Activated CD4-positive, alpha-beta T cell treated with anti-CD3 and anti-CD28 coated beads for 36 hours (primary cell): ENCODE measurements at places on chromosomes 2 and 18.

DNA sequence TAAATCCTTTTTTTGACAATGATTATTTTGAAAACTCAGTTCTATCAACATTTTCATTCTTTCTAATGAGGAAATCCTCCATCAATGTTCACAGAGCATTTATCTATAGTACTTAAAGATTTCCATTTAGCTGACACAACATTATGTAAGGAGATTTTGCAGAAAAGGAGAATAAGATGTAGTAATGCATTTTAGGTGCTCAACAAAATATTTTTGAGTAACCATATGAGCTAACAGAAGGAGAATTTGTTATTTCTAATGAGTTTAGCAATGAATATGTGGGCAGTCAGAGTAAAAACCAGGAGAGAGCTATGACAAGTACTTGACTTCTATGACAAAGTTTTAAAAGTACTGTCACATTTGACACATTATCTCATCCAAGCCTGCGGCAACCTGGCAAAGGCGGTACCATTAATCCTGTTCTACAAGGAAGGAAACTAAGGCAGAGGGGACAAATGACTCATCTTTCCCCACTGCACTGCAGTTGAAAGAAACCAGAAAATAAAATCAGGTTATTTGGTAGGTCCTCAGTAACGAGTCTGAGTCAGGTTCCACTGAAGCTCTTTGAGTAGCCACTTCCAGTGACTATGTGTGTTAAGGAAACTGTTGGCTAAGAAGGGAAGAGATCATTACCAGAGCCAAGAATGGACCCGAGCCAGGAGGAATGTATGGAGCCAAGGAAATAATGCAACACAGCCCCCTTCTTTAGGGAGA, 134.1 kb upstream of the ITGB6 start:
- DNase-seq: peak; percentile 54

- no peak for DNase-seq
Observed at GRCh38 chr18:34691614-34692013, 18.5 kb upstream of the DTNA start.

DNA sequence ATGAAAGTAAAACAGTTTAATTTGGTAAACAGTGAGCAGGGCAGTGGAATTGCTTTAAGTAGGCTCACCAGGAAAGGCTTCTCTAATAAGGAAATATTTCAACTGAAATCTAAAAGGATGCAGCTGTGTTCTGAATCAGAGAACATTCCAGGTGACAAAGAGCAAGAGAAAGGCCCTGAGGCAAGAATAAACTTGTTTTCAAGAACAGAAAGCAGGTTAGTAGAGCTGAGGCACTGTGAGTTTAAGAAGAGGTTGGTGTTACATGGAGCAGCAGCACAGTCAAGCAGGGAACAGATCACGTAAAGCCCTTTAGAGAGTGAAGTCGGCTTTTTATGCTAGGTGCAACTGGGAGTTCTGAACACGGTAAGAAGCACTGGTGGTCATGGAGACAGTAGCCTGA, 57.0 kb upstream of the SCN1A start:
- DNase-seq: no peak

DNA sequence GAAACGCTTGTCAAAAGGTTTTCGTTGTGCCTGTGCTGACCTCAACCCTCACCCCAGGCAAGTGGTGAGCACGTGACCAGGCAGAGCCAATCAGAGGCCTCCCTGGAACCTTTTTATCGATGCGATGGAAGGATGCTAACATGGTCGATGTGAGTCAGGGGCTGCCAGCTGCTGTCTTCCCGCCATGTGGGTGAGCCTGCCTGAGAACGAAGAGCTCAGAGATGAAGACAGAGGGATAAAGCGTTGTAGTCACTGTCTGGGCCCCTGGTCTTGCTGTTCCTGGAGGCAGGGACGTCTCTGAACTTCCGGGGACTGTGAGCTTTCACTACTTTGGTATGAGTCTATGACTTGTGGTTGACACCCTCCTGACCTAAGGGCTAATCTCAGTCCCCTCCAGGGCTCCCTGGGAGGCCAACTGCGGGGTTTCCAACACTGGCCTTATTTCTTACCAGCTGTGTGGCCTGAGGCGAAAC, 18.6 kb downstream of the DNMT3A start:
- peak; percentile 81 for DNase-seq

DNA sequence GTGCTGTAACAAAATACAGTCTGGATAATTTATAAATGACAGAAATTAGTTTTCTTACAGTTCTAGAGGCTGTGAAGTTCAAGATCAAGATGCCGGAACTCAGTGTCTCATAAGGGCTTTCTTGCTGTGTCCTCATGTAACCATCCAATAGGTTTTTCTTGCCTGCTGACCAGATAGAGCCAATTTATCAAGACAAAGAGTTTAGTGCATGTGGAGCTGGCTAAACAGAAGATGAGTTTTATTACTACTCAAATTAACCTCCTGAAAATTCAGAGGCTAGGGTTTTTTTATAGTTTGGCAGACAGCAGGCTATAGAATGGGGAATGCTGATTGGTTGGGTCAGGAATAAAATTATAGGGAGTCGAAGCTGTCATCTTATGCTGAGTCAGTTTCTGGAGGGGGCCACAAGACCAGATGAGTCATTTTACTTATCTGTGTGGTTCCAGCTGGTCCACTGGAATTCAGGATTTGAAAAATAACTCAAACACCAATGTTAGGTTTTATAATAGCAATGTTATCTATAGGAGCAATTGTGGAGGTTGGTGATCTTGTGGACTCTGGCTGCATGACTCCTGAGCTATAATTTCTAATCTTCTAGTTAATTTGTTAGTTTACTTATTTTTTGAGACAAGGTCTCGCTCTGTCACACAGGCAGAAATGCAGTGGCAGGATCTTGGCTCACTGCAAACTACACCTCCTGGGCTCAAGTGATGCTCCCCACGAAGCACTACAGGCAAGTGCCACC, 3.2 kb upstream of the PDK1 start:
- DNase-seq: no peak

DNA sequence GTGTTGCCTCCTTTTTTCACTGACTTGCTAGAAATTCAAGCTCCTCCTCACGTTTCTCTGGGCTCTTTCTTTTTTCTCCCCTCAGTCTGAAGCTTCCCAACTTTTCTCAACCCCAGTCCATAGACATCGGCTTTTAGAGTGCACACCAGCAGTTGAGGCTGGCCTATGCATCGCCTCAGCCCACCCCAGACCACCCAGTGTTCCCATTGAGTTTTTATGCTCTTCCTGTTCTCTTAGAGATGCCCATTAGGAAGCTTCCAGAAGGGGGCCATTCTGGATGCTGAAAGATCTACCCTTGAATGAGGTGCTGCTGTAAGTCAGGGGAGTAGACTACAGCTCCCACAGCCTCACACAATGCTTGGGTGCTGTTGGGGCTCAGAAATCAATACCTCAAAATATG, 12.0 kb upstream of the GYPC start:
- no peak for DNase-seq

DNA sequence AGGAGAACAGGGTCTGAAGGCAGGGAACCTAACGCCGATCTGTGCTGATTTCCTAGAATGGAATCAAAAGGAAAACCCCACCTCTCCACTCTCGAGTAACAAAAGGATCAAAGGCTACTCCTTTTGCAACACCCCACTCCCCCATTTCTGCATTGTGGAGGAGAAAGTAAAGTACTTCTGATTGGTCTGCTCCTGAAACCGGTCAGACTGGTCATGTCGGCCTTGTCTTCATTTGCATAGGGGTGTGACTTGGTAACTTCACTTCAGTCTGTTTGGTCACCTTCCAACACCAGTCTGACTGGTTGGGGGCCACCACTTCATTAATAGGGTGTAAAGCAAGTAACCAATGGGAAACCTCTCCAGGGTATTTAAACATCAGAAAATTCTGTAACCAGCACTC, 771.9 kb downstream of the ERBB4 start:
- DNase-seq: no peak

GRCh38 chr2:112772322-112772721, 7.9 kb upstream of the CKAP2L start:
- no peak for DNase-seq

DNA sequence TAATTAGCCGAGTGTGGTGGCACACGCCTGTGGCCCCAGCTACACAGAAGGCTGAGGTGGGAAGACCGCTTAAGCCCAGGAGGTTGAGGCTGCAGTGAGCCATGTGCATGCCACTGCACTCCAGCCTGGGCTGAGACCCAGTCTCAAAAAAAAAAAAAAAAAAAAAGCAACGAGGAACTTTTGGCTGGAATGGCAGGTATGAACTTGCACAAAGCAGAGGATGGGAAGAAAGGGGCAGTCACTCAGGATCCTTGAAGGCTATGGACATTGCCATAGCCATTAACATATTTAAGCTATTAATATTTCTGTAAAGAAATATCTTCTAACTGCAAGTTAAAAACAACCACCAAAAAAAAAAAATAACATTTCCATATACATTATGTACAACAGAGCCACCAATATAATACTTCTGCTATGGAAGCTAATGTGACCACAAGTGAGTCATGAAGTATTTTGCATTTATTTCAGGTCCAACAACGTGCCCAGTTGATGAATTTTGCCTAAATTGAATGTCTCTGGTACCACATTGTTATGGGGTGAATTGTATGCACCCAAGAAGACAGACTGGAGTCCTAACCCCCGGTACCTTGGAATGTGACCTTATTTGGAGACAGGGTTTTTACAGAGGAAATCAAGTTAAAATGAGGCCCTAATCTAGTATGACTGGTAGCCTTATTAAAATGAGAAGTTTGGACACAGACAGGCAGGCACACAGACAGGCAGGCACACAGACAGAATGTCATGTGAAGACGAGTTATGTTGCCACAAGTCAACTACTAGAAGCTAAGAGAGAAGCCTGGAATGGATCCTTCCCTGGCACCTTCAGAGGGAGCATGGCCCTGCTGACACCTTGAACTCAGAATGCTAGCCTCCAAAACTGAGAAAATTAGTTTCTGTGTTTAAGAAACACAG, 102.8 kb downstream of the RBMS1 start:
- no peak for DNase-seq

GRCh38 chr2:173574324-173575112, 219.8 kb downstream of the CDCA7 start:
- DNase-seq: no peak

- no peak for DNase-seq
Observed at GRCh38 chr18:35842536-35842935, 129.9 kb upstream of the RMP24 start.

- no peak for DNase-seq
Observed at GRCh38 chr2:99949963-99950362, 192.4 kb downstream of the AFF3 start.

GRCh38 chr2:29628862-29629261, 292.5 kb downstream of the ALK start:
- no peak for DNase-seq

- no peak for DNase-seq
Observed at GRCh38 chr2:69564604-69565003, 78.9 kb downstream of the AAK1 start.

GRCh38 chr2:135703300-135703699, 38.4 kb upstream of the UBXN4 start:
- no peak for DNase-seq

DNA sequence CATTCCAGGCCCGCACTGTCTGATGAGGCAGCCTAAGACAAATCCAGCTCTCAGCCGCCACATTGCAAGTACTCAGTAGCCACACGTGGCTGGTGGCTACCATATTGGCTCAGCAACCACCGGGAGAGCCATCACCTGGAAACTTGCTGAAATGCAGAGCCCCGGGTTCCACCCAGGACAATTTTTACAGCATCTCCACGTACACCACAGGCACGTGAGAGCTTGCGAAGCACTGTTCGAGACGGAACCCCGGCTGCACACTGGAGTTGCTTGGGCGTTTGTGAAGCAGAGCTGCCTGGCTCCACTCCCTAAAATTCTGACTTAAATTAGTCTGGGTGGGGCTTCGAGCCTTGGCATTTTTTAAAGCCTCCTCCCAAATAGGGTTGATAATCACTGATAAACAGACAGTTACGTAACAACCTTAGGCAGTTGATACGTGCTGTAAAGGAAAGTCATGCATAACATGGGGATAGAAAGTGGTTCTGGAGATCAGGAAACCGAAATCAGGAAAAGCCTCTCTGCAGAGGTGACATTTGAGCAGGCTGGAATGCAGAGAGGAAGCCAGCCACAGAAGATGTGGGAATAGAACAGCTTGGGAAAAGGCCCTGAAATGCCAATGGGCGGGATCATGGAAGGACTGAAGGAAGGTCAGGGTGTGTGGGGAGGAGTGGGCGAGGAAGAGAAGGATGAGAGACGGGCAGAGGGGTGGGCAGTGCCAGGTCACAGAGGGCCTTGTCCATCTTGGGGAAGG, 6.2 kb downstream of the ASAP2 start:
- DNase-seq: no peak

DNA sequence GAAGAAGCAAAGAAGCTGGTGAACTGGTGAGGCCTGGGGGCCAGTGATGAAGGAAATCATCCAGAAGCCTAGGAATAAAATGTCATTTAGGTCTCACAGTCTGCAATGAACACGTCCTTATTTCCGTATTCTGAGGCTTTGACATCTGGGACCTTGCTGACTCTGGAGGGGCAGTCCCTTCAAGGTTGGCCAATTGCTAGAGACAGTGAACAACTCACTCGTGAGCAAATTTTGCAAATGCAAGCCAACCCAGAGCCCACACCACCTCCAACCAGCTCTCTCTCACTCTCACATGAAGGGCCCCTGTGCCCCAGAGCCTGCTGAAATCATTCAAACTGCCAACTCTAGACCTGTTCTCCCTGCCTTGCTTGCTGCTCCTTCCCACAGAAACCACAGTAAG, 279.1 kb upstream of the LYPD1 start:
- DNase-seq: no peak

DNA sequence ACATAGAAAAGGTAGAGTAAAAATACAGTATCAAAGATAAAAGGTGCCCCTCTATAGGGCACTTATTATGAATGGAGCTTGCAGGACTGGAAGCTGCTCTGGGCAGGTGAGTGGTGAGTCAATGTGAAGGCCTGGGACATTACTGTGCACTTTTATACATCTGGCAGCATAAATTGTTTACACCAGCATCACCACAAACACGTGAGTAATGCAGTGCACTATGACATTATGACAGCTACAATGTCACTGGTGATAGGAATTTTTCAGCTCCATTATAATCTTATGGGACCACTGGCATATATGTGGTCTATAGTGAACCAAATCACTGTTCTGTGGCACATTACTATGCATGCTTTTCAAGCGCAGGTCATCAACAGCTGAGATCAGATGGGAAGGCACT, 48.1 kb downstream of the TPGS2 start:
- DNase-seq: no peak

GRCh38 chr18:29084120-29084519, 907.2 kb upstream of the CDH2 start:
- DNase-seq: no peak

DNA sequence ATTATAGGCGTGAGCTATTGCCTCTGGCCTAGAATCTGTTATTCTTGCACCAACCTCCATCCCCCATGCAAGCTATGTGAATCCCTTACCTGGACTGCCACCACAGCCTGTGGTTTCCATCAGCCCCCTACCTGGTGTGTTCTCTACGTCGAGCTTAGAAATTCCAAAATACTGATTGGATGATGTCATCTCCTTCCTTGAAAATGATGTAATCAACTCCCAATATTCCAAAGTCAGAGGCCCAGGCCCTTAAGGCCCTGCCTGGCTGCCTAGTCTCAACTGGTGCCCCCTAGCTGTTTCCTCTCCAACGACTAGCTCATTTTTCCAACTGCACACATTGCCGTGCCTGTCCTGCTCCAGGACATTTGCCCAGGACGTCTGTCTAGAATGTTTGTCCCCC, 41.3 kb upstream of the GBX2 start:
- no peak for DNase-seq
